Hair follicular keratinocyte (primary cell): ENCODE measurements at places on chromosomes 4 and X. TPM values are rescaled to one million over a fixed set of nuclear protein-coding genes. Genes with fewer than 3 reads are reported as not detected.

Gene BEND4
- not detected in 2 replicates for total RNA-seq

Gene MAGEC2
- not detected in 2 replicates for total RNA-seq

Gene TRMT44
- total RNA-seq, result 8.6 and 11.9 TPM in 2 replicates

Gene RASSF6
- 7.4 and 7.5 TPM in 2 replicates for total RNA-seq

Gene STK26
- total RNA-seq, result 29.7 and 32.5 TPM in 2 replicates

Gene SLC9A6
- 10.2 and 11.5 TPM in 2 replicates for total RNA-seq

Gene HEPH
- total RNA-seq, result 1.7 and 6.5 TPM in 2 replicates

Gene SLIT2
- 3.5 and 4.1 TPM in 2 replicates for total RNA-seq
